ENCODE measurements at places on chromosomes 7 and 10.

DNA sequence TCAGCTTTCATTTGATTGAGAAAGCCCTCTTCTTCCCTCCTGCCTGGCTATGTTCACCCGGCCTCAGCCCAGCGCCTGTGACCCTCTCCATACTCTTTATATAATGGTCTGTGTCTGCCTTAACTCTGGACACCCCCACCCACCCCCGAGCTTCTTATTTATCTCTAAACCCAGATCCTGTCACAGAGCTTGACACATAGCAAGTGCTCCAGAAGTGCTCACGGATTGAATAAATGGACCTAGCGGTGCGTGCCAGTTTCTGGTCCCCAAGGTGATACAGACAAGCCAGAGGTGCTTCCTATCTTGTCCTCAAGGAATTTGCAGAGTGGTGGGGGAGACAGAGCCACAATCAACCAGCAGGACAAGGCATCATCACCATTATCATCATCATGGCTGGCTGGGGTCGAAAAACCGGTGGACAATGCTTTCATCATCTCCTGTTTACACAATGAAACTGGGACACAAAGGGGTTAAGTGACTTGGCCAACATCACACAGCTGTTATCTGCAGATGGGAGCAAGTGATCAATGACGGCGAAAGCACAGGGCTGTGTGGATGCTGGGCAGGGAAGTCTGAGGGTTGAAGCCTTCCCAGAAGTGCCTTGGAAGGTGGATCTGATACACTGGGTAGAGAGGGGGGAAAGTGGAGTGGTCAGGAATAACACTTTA, 2.2 kb upstream of the LOXL4 start:
- peak; percentile 36 for DNase-seq

GRCh38 chr10:102312683-102313082, 67.4 kb downstream of the GBF1 start:
- no peak for DNase-seq

DNA sequence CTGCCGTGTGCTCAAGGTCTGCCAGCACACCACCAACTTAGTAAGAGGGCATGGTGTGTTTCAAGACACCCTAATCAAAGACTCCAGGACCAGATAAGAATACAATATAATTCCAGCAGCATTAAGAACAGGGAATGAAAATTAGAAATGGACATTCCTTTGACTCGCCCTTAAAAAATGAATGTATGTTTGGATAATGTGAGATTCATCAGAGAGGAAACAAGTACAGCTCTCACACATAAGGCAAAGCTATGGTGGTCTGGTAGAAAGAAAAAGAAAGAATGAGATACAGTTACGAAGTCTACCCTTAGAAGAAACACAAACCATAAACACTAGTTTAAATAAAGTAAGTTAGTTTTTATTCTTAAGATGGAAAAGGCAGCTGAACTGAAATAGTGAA, 174.8 kb upstream of the ANK3 start:
- DNase-seq = no peak

DNA sequence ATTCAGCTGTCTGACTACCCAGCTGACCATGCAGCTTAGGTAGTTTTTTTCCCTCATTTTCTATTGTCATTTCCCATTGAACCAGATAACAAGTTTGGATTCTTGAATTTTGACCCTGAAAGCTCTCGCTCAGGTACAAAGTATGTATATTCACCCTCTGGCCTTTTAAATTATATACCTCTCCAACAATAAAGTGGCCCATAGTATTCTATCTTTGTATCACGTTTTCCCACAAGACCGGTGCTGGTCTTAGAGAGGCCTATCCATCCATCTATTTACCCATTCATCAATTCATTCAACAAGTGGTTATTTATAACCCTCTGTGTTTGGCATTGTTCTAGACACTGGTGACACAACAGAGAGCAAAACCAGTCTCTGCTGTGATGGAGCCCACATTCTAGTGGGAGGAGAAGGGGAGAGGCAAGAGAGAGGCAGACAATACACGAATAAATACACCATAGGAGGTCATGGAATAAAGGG, 35.2 kb upstream of the NPSR1 start:
- DNase-seq = no peak

DNA sequence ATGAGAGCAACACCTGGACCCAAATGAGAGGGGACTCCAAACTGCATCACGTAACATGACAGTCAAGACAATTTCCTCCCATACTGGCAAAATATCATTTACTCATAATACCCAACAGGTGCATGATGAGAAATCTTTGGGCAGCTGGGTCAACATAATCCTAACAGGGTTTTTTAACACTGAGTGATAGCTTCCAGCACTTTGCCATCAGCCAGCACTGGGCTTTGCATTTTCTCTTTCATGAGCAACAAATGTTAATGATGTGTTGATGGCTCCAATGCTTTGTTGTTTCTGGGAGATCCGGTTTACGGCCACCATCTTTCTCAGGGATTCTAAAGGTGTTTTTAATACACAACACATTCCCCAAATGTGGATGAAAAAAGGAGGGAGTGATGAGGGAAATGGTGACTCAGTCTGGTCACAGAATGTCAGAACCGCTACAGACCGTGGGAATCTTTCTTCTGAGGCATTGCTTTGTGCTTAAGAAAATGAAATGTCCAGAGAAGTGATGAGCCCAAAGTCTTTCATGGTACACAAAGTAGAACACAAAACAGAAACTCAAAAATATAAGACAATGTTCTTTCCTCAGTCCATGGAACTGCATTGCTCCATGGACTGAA, 705.7 kb upstream of the IGFBP3 start:
- DNase-seq = no peak

GRCh38 chr10:126561294-126561920, 109.1 kb downstream of the C10orf90 start:
- DNase-seq = no peak

GRCh38 chr10:113171662-113172061, 221.6 kb downstream of the TCF7L2 start:
- DNase-seq = no peak

- DNase-seq = no peak
These were observed 455.7 kb upstream of the GALNT17 start for GRCh38 chr7:70676243-70676642.

All from right forelimb (tissue), 1 donor.